ENCODE measurements at places on chromosomes 3 and 15.

GRCh38 chr3:80526153-80526552, 758.4 kb upstream of the ROBO1 start:
- no peak for DNase-seq

- no peak for DNase-seq
Observed at GRCh38 chr3:161355508-161355907, 15.8 kb downstream of the SPTSSB start.

GRCh38 chr15:25245801-25246622, 192.8 kb downstream of the UBE3A start:
- no peak for DNase-seq

GRCh38 chr3:77869423-77869822, 829.5 kb downstream of the ROBO2 start:
- DNase-seq: no peak

GRCh38 chr15:31985607-31986006, 44.7 kb upstream of the CHRNA7 start:
- DNase-seq: no peak
